ENCODE measurements at places on chromosomes 4 and X.

- no peak for DNase-seq
Observed at GRCh38 chr4:103075435-103075893, 1.1 kb downstream of the SLC9B2 start.

DNA sequence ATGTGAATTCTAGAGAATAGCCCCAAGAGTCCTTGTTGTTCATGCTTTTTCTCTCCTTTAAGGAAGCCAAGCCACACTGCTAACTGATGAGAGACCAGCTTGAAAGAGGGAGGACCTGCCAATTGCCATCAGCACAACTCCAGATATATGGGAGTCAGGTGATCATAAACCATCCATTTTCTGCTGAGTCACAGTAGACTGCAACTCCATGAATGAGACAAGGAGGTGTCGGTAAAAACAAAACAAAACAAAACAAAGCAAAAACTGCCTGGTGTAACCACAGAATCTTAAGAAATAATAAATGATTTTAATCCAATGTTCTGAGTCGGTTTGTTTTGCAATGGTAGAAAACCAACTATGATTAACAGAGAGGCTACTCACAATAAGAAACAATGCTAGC, 837.3 kb downstream of the PCDH7 start:
- DNase-seq: no peak

GRCh38 chr4:26407476-26407875, 82.8 kb downstream of the CCKAR start:
- DNase-seq: no peak

GRCh38 chrX:68953331-68953730, 124.5 kb downstream of the EFNB1 start:
- DNase-seq: no peak

- peak; percentile 15 for DNase-seq
Observed at GRCh38 chr4:156193106-156193505, 239.4 kb upstream of the CTSO start.

GRCh38 chr4:87309625-87310024, 13.1 kb downstream of the HSD17B13 start:
- no peak for DNase-seq

- no peak for DNase-seq
Observed at GRCh38 chrX:108019382-108019875, 25.4 kb upstream of the VSIG1 start.

- no peak for DNase-seq
Observed at GRCh38 chr4:107449611-107450369, 270.2 kb downstream of the PAPSS1 start.

- DNase-seq: no peak
Observed at GRCh38 chr4:109472343-109472761, 38.7 kb downstream of the SEC24B start.

DNA sequence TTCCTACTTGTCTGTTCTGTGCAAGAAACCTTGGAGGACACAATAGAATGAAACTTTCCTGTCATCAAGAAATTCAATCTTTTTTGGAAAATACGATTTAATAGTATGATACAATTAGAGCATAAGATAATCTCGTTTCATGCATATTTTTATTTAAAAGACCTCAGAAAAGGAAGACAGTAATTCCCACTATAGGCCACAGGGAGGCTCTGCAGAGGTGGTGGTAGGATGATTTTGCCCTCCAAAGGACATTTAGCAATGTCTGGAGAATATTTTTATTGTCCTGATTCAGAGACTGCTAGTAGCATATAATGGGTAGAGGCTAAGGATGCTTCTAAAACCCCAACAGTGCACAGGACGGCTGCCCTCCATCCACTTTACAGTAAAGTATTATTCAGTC, 68.7 kb downstream of the PAK3 start:
- DNase-seq: peak; percentile 34

GRCh38 chrX:43586830-43587229, 69.3 kb upstream of the MAOA start:
- no peak for DNase-seq

DNA sequence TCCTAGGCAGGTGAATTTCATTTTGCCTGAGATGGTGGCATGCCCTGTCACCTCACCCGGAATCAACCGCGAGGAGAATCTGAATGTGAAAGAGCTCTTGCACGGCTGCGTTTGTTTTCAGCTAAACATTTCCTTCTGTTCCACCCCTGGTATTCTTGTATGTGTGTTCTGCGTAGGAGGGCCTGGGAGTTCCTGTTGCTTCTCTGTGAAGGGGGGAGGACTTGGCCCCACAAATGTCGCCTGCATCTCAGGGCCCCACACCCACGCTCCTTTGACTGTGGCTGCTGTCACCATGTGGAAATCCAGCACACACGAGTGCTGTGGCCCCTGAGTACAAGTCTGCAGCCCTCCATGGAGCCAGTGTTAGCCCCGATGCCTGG, 45.8 kb upstream of the CLCN4 start:
- no peak for DNase-seq

DNA sequence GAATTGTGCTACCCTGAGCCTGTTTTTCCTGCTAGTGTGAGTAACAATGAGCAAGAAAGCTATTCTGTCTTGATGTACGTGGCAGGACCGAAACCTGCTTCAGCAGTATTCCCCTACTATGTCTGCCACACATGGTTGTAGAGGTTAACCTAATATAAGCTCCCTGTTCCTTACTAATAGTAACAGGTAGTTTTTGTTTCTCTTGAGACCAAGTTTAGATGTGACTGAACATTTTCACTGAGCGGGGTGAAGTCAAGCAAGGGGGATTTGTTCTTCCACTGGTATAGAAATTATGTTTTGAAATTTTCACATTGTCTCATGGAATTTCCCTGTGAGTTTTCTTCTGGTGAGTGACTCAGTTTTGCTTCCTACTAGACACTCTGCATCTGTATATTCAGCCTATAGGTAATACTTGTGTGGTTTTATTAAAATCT, 37.3 kb downstream of the RRAGB start:
- no peak for DNase-seq

DNA sequence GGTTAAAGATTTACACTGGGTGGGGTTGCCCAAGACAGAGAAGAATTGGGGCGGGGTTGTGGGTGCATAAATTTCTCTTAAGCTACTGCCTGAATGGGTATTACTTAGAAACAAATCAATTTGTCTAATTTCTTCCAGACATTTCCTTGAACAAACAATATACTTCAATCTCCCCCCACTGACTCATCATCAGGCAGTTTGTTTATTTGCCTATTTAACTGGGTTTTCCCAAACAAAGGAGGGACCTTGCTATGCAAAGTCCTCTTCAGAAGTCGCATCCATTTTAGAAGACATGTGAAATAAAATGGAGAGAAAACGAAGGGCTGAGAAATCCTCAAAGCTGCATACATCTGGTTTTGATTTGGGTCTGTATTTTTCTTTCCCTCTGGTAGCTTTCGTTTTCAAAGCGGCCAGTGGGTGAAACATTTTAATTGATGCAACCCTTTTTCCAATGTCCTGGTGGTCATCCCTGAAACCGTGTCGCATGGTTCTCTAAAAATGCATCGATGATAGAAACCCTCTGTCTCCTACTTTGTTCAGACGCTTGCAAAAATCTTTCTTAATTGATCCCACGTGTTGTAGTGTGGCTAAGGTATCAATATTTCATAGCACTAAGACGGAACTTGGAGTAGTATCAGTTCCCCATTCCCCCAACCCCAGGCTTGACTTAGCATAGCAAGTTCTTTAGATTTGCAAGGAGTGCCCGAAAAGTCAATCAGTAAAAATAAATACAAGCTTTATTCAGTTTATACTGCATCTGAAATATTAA, 115.1 kb upstream of the MXRA5 start:
- DNase-seq: no peak

DNA sequence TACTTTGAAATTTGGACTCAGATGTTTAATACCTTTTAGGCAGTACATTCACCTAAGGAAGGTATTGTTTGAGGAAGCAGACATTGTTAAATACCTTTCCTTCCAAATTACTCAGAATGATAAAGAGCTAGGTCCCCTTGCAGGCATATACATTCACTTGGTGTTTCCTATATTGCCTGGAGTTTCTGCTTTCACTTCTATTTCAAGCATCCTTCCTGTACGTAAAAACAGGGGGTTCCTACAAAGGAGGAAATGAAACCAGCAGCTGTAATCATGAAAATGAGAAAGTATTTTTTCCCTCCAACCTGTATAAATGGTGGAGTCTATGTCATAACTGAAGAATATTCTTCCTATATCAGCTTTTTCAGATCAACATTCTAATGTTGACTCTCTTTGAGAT, 90.4 kb upstream of the RASGEF1B start:
- no peak for DNase-seq

GRCh38 chr4:169050881-169051760, 41.1 kb upstream of the CBR4 start:
- DNase-seq: no peak

DNA sequence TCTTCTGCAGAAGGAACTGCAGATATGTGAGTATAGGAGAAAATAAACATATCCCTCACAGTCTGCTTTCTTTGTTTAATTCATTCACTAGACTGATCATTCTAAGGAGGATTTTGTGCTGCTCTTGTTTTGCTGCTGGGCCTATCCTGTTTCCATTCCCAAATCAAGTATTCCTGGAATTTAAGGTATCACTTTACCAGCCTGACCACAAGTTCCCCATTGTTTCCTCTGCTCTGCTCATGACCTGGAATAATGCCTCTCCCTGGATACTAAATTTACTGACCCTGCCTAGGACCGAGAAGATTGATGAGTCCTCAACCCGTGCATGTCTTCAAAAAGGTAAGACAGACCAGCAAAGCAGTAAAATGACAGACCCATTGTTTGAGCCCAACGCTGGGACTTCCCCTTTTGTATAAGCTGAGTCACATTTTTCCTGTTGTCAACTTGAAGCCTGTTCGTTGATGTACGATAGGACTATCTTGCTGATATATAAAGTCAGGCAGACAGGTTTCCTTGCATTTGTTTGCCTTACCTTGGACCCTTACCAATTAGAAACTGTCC, 85.5 kb upstream of the TET2 start:
- DNase-seq: no peak

- DNase-seq: no peak
Observed at GRCh38 chrX:19195243-19195610, 73.0 kb upstream of the ADGRG2 start.

DNA sequence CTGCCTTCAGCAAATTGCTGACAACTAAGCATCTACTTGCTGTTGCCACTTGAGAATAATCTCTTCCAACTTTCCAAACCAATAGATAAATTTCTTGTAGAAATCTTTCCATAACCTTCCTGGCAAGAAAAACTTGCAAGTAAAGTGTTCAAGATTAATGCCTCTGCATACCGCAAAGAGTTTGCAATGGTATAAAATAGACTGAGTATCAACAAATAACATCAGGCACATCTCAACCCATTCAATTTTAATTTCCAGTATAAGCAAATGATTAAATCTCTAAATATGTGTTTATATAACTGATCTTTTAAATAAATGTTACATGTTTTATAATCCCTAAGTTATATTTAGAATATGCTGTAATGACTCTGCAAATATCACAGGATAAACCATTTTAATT, 275.2 kb upstream of the AGA start:
- DNase-seq: no peak

GRCh38 chrX:137062915-137063617, 29.3 kb upstream of the GPR101 start:
- DNase-seq: no peak

DNA sequence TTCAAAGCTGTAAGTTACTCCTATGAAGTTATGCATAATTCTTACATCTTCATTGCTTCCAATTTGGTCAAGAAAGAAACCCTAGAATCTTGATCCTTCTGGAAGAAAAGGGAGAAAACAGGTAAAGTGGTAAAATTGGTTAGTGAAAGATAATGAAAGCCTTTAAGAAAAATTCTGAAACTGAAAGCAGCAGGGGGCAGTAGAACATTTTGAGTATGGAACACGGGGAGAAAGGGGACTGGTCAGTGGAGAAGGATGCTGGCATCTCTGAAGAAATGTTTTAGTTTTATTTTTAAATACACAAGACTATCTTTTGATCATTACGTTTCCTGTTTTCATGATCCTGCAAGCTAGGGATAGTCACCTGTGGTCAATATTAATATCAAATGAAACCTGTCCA, 54.3 kb downstream of the SLIT2 start:
- DNase-seq: no peak

DNA sequence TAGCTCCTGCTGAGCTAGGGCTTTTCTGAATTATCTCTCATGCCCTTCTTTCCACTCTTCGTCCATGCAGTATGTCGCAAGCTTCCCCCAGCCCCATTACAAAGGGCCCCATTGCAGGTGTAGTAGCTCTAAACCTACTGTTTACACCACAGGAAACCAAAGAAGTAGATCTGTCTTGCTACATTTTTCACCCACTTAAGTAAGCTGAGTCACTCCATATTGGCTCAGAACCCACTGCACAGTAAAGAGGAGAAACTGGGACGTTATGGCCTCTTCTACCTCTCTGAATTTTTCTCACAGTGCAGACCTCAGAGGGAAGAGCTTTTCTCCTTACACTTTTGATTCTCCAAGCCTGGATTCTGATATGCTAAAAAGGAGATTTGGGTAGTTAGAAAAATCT, 200.2 kb downstream of the SMARCA1 start:
- DNase-seq: no peak

DNA sequence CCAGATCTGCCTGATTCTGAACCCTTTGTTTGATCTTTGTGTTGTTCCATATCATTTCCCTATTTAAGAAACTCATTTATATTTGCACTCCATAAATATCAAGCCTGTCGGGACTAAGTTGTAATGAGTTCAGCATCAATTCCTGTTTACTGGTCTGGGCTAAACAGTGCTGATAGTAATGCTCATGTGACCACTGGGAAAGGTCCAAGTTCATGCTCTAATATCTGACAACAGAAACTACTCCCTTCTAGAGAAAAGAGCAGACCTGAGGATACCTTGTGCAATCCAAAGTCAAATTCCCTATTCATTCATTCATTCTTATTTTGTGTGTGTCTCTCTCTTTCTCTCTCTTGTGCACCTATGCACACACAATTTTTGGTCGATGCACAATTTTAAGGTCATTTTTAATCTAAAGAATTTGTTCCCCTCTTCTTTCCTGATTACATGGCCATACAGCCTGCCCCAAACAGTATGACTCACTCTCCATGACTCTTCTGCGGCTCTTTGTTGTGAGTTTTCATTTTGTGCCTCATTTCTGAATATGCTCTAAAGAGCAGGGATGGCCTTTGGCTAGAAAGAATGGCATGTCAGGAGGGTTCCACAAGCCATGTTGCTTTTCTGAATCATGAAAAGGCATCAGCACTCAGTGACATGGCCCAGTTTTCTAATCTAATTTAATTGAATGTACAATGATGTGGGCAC, 664.3 kb downstream of the RPA4 start:
- no peak for DNase-seq

DNA sequence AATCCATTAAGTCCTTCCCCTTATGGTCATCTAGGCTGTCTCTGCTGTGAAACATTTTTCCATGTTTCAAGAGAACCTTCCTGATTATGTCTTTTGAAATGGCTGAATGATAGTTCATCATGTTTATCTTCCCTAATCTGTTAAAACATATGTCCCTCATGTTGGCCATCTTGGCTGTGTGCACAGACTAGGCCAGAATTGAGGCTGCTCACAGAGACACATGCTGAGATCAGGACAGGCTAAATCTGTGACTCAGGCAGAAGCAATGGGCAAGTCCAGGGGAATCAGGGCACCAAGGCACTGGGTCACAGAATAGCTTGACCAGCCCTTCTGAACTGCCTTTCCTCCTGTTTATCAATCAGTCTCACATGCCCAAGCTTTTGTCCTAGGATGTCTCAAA, 78.3 kb downstream of the FHDC1 start:
- DNase-seq: no peak

- no peak for DNase-seq
Observed at GRCh38 chr4:70908993-70909556, 6.9 kb downstream of the MOB1B start.
